Psoas muscle (tissue), 8 donors: ENCODE measurements at places on chromosomes 12 and 14. TPM values are rescaled to one million over a fixed set of nuclear protein-coding genes. Genes with fewer than 3 reads are reported as not detected.

The CBLN3 gene
- 1.5 TPM for total RNA-seq

The RERG gene
- total RNA-seq = 2.3 TPM

DNA sequence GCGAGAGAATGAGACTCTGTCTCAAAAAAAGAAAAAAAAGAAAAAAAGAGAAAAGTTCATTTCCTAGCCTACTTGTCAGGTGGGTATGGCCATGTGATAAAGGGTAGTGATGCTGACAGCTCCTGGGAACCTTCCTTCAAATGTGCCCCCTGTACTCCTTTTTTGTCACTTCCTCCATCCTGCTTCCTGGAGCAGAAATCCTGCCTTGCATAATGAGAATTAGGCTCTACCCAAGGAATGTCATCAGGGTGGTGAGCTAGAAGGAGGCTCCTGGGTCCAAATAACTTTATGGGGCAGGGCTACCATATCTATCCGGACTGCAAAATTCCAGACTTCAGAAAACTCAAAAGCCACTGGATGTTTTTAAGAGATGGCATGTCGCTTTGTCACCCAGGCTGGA lies 27.8 kb upstream of the FBXO34 start:
- H3K36me3 ChIP-seq = no peaks in the 10 kb centered on the region
- H3K27ac ChIP-seq = no peak overlapping the region
- DNase-seq = no peak

- H3K4me3 ChIP-seq = no peak overlapping the region
- peaks cover 28% of the 10 kb centered on the region for H3K36me3 ChIP-seq
- peaks cover 32% of the 10 kb centered on the region for H3K4me1 ChIP-seq
These were observed 1.8 kb downstream of the SMIM41 start for GRCh38 chr12:52081263-52081733.

GRCh38 chr14:77590845-77591485 lies 25.5 kb downstream of the SPTLC2 start:
- no peaks in the 10 kb centered on the region for H3K4me1 ChIP-seq
- DNase-seq = no peak
- H3K4me3 ChIP-seq = no peak overlapping the region

- DNase-seq = no peak
- H3K27ac ChIP-seq = no peak overlapping the region
- H3K4me3 ChIP-seq = no peak overlapping the region
- no peaks in the 10 kb centered on the region for H3K36me3 ChIP-seq
- H3K27me3 ChIP-seq = no peaks in the 10 kb centered on the region
These were observed 126.3 kb upstream of the DHRS4 start for GRCh38 chr14:23827100-23827892.

GRCh38 chr14:54929556-54929955 lies 26.9 kb upstream of the GCH1 start:
- H3K4me1 ChIP-seq = no peaks in the 10 kb centered on the region
- no peak overlapping the region for H3K27ac ChIP-seq

DNA sequence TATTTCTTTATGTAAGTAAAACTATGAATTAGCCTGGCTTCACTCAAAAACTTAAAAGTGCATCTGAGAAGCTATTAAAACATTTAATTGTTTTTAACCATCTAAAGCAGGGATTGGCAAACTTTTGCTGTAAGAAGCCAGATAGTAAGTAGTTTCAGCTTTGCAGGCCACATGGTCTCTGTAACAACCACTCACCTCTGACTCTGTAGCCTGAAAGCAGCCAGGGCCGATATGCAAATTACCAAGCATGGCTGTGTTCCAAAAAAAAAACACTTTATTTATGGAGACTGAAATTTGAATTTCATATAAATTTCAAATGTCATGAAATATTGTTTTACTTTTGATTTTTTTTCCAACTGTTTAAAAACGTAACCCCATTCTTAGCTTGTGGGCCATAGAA lies 95.3 kb downstream of the CIT start:
- no peak for DNase-seq
- no peaks in the 10 kb centered on the region for H3K36me3 ChIP-seq
- no peaks in the 10 kb centered on the region for H3K4me1 ChIP-seq
- no peak overlapping the region for H3K27ac ChIP-seq

- H3K4me1 ChIP-seq = no peaks in the 10 kb centered on the region
- H3K4me3 ChIP-seq = no peak overlapping the region
- no peak overlapping the region for H3K27ac ChIP-seq
- H3K36me3 ChIP-seq = no peaks in the 10 kb centered on the region
These were observed 354.5 kb upstream of the FOXG1 start for GRCh38 chr14:28412077-28412476.

- H3K4me1 ChIP-seq = no peaks in the 10 kb centered on the region
- no peak overlapping the region for H3K4me3 ChIP-seq
- no peaks in the 10 kb centered on the region for H3K27me3 ChIP-seq
- H3K36me3 ChIP-seq = no peaks in the 10 kb centered on the region
- DNase-seq = no peak
- H3K27ac ChIP-seq = no peak overlapping the region
These were observed 216.9 kb downstream of the RPAP3 start for GRCh38 chr12:47488888-47489287.

The SPX gene
- 4.4 TPM for total RNA-seq

- DNase-seq = no peak
- H3K4me1 ChIP-seq = no peaks in the 10 kb centered on the region
- no peaks in the 10 kb centered on the region for H3K36me3 ChIP-seq
- no peak overlapping the region for H3K27ac ChIP-seq
These were observed 81.6 kb downstream of the PTGER2 start for GRCh38 chr14:52395728-52396127.

The GPR84 gene
- total RNA-seq = not detected

The IFI27 gene
- total RNA-seq = 69.2 TPM

- peaks cover 25% of the 10 kb centered on the region for H3K4me1 ChIP-seq
- H3K4me3 ChIP-seq = no peak overlapping the region
- no peak overlapping the region for H3K27ac ChIP-seq
- H3K27me3 ChIP-seq = no peaks in the 10 kb centered on the region
- no peaks in the 10 kb centered on the region for H3K36me3 ChIP-seq
These were observed 112.6 kb downstream of the CRADD start for GRCh38 chr12:93789767-93790166.

The KIF26A gene
- total RNA-seq = 1.8 TPM

GRCh38 chr12:48486261-48486660 lies 4.0 kb downstream of the C12orf54 start:
- DNase-seq = no peak
- H3K36me3 ChIP-seq = no peaks in the 10 kb centered on the region
- no peaks in the 10 kb centered on the region for H3K4me1 ChIP-seq

DNA sequence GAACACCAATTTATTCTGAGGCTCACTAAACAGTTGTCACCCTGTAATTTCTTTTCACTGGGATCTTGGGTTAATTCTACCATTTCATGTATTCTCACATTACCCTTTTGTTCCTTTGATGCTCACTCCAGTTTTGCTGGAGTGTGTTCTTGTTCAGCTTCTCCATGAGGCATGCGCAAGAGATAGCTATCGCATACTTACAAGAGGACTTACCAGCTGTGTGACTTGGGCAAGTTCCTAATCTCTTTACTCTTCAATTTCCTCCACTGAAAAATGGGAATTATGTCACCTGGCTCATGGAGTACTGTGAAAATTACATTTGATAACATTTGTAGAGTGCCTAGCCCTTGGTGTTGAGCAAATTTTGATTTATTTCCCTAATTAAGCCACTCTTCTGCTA lies 56.5 kb upstream of the JDP2 start:
- H3K4me1 ChIP-seq = peaks cover 31% of the 10 kb centered on the region
- no peaks in the 10 kb centered on the region for H3K27me3 ChIP-seq
- H3K4me3 ChIP-seq = no peak overlapping the region
- H3K27ac ChIP-seq = peak overlapping the region; percentile 72

The IL23A gene
- 0.32 TPM for total RNA-seq

GRCh38 chr12:93587611-93588010 lies 15.1 kb downstream of the SOCS2 start:
- H3K4me3 ChIP-seq = no peak overlapping the region
- no peaks in the 10 kb centered on the region for H3K27me3 ChIP-seq
- H3K36me3 ChIP-seq = no peaks in the 10 kb centered on the region

DNA sequence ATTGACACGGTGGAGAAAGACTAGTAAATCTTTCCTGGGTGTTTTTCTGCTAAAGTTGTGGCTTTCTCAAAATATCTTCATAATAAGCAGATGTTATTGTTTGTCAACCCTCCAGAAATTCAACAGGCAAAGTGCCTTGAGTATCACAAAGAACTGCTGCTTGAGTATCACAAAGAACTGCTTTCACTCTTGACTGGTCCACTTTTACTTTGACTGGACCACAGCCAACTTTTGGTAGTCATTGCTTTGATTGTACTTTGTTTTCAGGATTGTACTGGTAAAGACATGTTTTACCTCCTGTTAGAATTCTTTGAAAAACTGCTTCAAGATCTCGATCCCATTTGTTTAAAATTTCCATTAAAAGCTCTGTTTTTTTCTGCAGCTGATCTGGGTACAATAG lies 62.6 kb downstream of the PDZRN4 start:
- DNase-seq = no peak
- no peak overlapping the region for H3K4me3 ChIP-seq
- H3K4me1 ChIP-seq = no peaks in the 10 kb centered on the region
- H3K27ac ChIP-seq = no peak overlapping the region
- H3K27me3 ChIP-seq = no peaks in the 10 kb centered on the region

- H3K4me3 ChIP-seq = peak overlapping the region; percentile 71
- no peaks in the 10 kb centered on the region for H3K36me3 ChIP-seq
These were observed 23.8 kb upstream of the LRTM2 start for GRCh38 chr12:1796515-1797010.

- no peaks in the 10 kb centered on the region for H3K27me3 ChIP-seq
- no peak overlapping the region for H3K4me3 ChIP-seq
- H3K27ac ChIP-seq = no peak overlapping the region
These were observed 17.0 kb downstream of the WDR89 start for GRCh38 chr14:63624701-63625100.

- peak overlapping the region; percentile 95 for H3K27ac ChIP-seq
- peaks cover 72% of the 10 kb centered on the region for H3K4me1 ChIP-seq
- H3K27me3 ChIP-seq = no peaks in the 10 kb centered on the region
- peak overlapping the region; percentile 35 for H3K4me3 ChIP-seq
These were observed 74.3 kb downstream of the RFLNA start for GRCh38 chr12:124369055-124369826.

- no peaks in the 10 kb centered on the region for H3K27me3 ChIP-seq
- no peak for DNase-seq
- H3K4me3 ChIP-seq = no peak overlapping the region
- H3K4me1 ChIP-seq = no peaks in the 10 kb centered on the region
- no peaks in the 10 kb centered on the region for H3K36me3 ChIP-seq
These were observed 17.5 kb downstream of the DYRK4 start for GRCh38 chr12:4579305-4580102.

GRCh38 chr12:53338916-53339315 lies 2.8 kb upstream of the SP7 start:
- no peaks in the 10 kb centered on the region for H3K4me1 ChIP-seq
- DNase-seq = peak; percentile 43
- H3K36me3 ChIP-seq = no peaks in the 10 kb centered on the region

DNA sequence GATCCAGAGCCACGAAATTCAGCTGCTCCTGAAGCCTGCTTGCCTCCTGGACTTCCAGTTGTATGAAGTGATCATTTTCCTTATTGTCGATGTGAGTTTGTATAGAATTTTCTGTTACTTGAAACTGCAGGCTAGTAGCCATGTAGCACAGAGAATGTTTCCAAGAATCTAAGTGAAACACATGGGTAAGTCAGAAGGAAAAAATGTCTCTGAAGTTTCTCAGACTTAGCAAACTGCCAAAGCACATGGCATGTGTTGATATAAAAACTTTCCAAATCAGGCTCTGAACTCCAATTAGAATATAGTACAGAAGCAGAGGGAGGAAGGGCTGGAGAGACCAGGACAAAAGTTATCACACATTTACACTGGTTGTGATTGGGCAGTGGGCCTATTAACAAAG lies 9.8 kb upstream of the PCNX1 start:
- no peak overlapping the region for H3K4me3 ChIP-seq
- no peak for DNase-seq
- no peaks in the 10 kb centered on the region for H3K4me1 ChIP-seq
- no peaks in the 10 kb centered on the region for H3K27me3 ChIP-seq
- no peak overlapping the region for H3K27ac ChIP-seq

The AICDA gene
- total RNA-seq = not detected

GRCh38 chr14:26319139-26319864 lies 278.5 kb downstream of the NOVA1 start:
- H3K36me3 ChIP-seq = no peaks in the 10 kb centered on the region
- DNase-seq = no peak
- H3K4me3 ChIP-seq = no peak overlapping the region

GRCh38 chr14:103546652-103547454 lies 15.6 kb downstream of the BAG5 start:
- no peak overlapping the region for H3K4me3 ChIP-seq
- peaks cover 46% of the 10 kb centered on the region for H3K4me1 ChIP-seq
- H3K27ac ChIP-seq = no peak overlapping the region

DNA sequence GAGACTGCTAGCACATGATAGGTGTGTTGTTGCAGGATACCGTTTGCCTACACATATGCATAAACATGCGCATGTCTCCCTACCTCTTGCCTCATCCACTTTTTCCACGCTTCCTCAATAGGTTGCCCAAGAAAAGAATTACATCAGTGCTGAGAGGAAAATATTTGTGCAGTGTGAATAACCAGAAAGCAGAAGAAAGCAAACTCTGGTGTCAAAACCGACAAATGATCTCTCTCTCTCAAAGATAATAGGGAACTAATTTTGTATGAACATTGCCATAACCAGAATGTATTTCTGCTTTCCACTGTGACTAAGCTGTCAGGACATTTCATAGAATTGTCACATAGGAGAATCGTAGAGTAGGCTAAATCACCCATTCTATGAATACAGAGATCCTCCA lies 1.3 kb downstream of the CLEC7A start:
- H3K4me1 ChIP-seq = no peaks in the 10 kb centered on the region
- no peaks in the 10 kb centered on the region for H3K36me3 ChIP-seq
- no peak overlapping the region for H3K27ac ChIP-seq

DNA sequence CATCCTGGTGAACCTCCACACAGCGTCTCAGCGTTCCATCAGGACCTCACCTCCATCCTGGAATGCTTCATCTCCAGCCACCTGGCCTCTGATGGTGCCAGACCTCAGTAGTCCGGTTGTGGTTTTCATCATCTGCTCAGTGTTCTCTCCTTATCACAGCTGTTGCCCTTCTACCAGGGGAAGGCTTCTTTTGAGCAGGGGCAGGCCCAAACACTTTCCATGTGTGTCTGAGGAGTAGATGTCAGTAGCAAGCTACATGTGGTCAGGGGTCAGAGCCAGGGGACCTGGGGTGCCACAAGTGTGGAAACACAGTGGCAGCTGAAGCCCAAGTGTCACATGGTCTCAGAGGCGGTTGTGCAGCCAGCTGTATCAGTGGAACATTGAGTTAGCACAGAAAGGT lies 30.2 kb upstream of the FGD4 start:
- H3K36me3 ChIP-seq = no peaks in the 10 kb centered on the region
- no peaks in the 10 kb centered on the region for H3K27me3 ChIP-seq
- H3K4me1 ChIP-seq = no peaks in the 10 kb centered on the region

The KRT71 gene
- total RNA-seq = not detected

The TRIM9 gene
- 1.3 TPM for total RNA-seq

GRCh38 chr12:11651785-11652184 lies 2.3 kb downstream of the ETV6 start:
- no peak for DNase-seq
- H3K27ac ChIP-seq = peak overlapping the region; percentile 91
- H3K27me3 ChIP-seq = no peaks in the 10 kb centered on the region
- H3K4me1 ChIP-seq = peaks cover 45% of the 10 kb centered on the region
- no peaks in the 10 kb centered on the region for H3K36me3 ChIP-seq

GRCh38 chr12:92036061-92036620 lies 109.5 kb downstream of the BTG1 start:
- no peaks in the 10 kb centered on the region for H3K4me1 ChIP-seq
- H3K4me3 ChIP-seq = no peak overlapping the region
- no peak for DNase-seq
- H3K36me3 ChIP-seq = no peaks in the 10 kb centered on the region
- no peak overlapping the region for H3K27ac ChIP-seq
- no peaks in the 10 kb centered on the region for H3K27me3 ChIP-seq

The SMIM41 gene
- not detected for total RNA-seq
